ENCODE measurements at places on chromosomes 2 and 18.

- no peak for DNase-seq
Observed at GRCh38 chr18:54440292-54440691, 82.6 kb downstream of the C18orf54 start.

DNA sequence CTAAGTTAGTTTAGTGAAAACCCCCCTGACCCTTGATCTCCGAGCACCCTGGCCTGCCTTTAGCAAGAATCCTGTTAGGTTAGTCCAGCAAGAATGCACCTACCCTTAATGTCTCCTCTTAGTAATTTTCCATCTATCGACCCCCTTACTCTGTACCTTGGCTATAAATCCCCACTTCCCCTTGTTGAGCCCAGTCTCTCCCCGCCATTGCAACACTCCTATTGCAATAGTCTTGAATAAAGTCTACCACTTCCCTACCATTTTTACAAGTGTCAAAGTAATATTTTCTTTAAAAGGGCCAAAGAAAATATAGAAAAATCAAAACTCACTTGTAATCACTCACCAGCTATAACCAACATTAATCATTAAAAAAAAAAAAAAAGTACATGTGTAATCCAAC is 4.2 kb upstream of the ZBTB7C start:
- no peak for DNase-seq

GRCh38 chr2:163732727-163733126 is 3.1 kb downstream of the FIGN start:
- DNase-seq = no peak

DNA sequence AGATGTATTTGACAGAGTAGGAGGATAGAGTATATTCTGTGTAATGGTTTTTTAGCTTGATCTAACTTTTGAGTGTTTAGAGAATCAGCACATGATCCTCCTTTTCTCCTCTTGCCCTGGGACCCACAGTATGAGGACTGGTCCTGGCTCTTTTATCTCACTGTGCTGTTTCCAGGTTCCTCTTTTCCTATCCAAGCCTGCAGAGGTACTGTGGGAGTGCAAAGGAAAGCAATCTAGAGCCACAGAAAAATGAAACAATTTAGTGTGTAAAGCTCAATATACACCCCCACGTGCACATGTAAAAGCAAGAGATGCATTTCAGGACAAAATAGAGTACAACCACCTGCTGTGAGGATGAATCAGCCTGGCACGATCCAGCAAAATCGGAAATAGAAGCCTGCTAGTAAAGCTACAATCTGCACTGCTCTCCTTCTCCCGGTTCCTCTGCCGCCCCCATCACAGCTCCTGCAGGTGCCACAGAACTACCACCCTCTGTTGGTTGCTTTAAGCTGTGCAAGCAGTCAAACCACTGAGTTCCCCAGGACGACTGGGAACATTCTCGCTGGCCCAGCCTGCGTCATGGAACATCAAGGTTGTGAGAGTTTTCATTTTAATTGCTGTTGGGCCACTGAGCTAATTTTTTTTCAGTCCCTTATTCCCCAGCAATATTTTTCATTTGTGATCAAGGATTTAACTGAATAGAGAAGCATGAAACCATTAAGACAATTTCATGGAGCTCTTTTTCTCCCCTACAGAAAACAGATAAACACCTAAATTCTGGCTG is 47.8 kb upstream of the MAPRE3 start:
- DNase-seq = peak; percentile 73

DNA sequence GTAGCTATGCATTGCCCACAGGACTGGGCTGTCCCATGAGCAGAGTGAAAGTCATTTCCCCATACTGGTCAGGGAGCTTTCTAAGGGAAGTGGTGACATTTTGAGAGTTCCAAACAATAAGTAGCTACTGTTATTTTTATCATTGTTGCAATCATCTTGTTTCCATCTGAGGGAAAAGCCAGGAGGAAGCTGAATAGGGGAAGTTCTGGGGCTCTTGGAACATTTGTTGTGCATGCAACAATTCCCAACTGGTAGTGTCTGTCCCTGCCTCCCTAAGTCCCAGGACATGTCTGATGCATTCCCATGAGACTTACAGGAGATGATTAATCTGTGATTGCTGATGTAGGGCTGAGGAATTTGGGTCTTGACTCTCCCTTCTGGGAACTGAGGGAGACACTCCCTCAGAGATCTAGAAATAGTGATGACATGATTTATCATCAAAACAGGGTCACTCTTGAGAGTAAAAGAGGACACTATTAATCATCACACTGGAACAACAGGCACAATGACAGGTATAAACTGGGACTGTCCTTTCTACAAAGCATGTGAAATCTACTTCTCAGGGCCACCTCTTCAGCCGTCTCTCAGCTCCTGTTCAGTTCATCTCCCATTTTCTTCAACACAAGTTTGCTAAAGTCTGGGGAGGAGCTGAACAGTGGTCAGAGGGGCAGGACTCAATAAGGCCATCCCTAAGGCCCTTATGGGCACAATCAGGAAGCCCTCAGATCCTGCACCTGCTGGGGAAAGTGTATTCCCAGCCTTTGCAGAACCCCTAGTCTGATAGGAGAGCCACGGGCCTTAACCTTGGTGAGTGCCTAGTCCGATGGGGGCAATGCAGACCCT is 28.0 kb upstream of the MARCO start:
- DNase-seq = no peak

- DNase-seq = no peak
Observed at GRCh38 chr18:59393381-59393780, 34.3 kb upstream of the LMAN1 start.

- DNase-seq = no peak
Observed at GRCh38 chr2:12201369-12201768, 454.9 kb downstream of the LPIN1 start.

DNA sequence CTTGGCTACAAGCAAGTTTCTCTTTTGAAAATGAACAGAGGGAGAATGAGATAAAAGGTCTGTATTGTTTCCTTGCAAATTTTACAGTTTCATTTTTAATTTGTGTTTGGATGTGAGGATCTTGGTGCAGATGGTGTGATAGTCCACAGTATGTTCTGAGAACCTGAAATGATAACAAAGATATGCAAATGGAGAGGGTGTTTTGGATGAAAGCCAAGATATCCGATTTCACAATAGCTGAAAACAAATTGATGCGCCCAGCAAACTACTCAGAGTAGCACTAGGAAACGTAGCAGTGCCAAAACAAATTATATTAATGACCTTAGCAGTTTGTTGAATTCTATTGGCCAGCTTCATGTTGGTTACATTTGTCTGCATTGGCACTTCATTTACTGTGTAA is 683.5 kb downstream of the TMEM182 start:
- peak; percentile 9 for DNase-seq

DNA sequence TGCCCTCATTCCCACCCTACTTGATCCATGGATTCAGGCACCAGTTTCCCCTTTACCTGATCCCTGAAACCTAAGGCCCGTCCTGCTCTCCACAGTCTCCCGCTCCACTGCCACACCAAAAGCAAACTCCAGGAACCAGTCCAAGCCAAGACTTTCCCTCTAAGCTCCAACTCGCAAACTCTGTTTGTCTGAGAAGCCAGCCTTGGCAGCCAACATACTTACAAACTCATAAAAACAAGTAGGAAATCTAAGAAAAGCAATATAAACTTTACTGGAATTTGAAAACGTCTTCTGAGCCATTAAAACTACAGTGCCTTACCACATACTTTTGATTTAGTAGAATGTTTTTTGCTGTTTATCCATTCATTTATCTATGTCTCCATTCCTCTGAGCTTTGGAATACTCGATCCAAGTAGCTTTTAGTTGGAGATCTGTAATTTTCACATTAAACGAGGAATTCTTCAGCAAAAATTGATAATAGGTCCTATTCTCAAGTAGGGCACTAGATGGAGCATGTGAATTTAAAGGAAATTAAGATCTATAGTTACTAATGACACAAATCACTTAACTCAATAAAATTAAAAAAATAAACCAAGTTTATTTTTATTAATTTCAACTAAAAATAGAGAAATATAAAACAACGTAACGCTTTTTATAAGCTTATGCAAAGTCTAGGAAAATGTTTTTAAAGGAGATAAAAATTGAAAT is 199.7 kb downstream of the MYO3B start:
- no peak for DNase-seq

GRCh38 chr2:143255899-143256298 is 126.7 kb downstream of the ARHGAP15 start:
- no peak for DNase-seq

DNA sequence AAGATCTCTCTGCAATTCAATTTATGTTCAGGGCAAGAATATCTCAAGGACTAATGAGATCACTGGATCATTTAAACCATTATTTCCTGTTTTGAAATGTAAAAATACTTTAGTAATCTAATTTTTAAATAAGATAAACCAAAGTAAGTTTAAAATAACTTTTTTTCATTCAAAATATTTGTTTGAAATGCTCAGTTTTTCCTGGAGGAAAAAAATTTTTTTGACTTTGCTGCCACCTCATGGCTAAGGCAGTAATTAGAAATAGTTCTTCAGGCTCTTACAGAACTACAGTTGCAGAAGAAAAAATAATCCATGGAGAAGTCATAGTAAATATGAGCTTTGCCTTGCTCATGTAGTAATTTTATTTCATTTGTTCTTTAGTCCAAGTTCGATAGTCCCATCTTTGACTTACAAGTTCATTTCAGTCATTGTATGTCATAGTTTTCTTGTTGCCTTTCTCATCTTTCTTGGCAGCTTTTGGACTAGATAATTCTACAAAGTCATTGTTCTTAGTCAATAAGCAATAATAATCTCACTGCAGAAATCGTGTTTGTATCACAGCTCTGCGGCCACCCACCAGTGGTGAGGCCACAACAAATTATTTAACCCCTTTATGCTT is 127.4 kb downstream of the DPP4 start:
- peak; percentile 68 for DNase-seq

- DNase-seq = no peak
Observed at GRCh38 chr18:33577685-33578517, at the start of gene ASXL3. TSS of gene ASXL3 (plus strand) at chr18:33578219. CDS start at chr18:33578632, 413 bp downstream.

DNA sequence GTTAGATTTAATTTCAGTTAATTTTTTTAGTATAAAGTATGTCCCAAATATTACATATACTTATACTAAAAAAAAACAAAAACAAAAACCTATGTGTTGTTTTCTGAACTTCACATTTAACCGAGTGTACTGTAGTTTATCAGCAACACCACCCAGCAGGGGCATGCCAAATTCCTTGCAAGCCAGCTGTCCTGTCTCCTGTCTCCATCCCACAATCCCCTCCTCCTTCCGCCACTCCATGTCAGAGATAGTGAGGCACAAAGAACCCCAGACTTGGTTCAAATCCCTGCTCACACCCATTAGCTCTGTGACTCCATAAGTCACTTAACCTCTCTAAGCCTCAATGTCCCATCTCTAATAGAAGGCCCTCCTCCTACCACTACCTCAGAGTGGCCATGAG is 9.4 kb downstream of the CHST10 start:
- DNase-seq = no peak

DNA sequence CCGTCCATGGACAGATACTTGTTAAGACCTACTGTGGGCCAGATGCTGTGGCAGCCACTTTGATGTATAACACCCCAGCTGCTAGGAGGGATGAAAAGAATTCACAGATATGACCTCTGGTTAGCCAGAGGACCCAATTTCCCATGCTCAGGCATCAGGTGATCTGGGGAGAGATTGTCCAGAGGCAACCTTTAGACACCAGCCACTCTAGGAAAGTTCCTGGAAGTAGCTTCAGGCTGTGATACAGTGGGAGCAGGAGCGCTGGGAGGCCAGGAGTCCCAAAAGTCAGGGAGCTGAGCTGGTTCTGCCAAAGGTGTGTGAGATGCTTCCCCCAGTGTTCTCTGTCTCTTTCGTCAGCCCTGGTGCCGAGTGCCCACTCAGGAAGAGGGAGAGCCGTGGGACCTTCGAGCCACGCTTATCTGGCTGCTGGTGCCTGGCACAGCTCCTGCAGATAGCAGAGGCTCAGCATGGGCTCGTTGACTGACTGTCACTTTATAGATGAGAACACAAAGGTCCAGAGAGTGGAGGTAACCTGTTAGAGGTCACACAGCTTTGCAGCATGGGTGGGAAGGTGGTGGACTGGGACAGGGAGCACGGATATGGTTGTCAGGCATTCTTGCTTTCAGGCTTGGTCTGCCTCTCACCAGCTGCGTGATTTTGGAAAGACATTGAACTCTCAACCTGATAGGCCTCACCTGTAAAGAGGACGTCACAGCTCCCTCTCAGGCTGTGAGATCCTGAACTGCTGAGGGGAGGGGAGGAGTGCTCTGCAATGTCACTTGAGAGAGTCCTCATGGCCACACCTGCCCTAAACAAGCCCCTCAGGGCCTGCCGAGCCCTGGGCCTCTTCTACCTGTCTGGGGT is 7.8 kb upstream of the RALB start:
- DNase-seq = no peak

- DNase-seq = no peak
Observed at GRCh38 chr2:10012963-10013461, 30.3 kb upstream of the KLF11 start.

DNA sequence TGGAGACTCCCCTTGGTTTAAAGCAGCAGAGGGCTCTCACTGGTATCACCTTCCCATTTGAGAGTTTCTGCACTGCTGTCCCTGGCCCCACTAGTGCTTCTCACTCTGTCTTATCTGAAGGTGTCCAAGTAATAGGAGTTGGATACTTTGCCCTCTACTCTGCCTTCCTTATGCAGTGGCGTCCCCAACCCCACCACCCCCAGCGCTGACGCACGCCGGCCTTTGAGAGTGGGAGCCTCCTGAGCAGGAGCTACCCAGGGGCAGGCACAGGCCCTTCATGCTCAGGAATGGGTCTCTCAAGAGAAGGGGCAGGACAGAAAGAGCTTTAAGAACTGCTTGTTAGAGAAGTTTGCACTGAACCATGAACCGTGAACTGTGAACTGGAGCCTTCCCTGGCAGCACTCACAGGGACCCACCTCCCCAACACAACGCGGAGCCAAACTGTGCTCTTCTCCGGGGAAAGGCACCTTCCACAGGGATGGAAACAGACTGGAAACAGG is 3.3 kb downstream of the CIB4 start:
- DNase-seq = no peak

DNA sequence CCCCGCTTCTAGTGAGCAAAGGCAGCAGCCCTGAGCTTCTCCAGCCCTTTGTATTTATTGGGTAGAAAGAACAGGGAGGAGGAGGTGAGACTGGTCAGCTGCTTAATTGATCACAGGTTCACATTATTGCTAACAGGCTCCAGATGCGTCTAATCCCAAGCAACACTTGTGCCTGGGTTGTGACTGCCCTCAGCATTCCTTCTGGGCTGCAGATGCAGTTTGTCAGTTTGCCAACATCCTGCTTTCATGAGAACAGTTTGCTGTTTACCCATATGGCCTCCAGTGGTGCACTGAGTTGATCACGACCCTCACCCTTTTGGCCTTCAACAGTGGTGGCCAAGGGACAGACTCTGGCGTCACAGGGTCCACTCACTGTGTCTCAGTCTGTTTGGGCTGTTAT is 159.5 kb upstream of the ZNF516 start:
- no peak for DNase-seq

Data from NAMALWA (cell line).